GM12865 (cell line): ENCODE measurements at places on chromosomes 16 and 17.

GRCh38 chr17:76309461-76309860 lies 1.4 kb upstream of the QRICH2 start:
- DNase-seq: no peak

- no peak for DNase-seq
These were observed 968 bp downstream of the RIPOR1 start for GRCh38 chr16:67529582-67530012.

DNA sequence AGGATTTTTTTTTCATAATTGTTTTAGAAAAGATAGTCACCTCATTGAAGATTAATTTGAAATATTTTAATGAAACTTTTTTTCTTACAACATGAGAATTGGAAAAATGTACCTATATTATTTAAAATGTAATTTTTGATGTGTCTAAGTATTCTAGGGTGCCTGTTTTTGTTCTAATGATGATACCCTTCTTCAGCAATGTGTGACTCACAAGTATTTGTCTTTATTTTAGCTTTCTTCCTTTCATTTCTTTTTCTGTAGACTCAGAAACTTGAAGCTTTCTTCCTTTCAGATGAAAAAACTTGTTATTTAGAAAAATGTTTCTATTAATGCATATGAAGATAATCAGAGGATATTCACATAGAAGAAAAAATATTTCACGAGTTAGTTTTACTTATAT lies 231.8 kb downstream of the BCAS3 start:
- no peak for DNase-seq

GRCh38 chr17:47204722-47205418 lies 4.3 kb upstream of the MYL4 start:
- peak; percentile 76 for DNase-seq

- DNase-seq: no peak
These were observed 3.9 kb downstream of the PAQR4 start for GRCh38 chr16:2973093-2973492.

- peak; percentile 82 for DNase-seq
These were observed 42.8 kb upstream of the GSE1 start for GRCh38 chr16:85570213-85570734.

DNA sequence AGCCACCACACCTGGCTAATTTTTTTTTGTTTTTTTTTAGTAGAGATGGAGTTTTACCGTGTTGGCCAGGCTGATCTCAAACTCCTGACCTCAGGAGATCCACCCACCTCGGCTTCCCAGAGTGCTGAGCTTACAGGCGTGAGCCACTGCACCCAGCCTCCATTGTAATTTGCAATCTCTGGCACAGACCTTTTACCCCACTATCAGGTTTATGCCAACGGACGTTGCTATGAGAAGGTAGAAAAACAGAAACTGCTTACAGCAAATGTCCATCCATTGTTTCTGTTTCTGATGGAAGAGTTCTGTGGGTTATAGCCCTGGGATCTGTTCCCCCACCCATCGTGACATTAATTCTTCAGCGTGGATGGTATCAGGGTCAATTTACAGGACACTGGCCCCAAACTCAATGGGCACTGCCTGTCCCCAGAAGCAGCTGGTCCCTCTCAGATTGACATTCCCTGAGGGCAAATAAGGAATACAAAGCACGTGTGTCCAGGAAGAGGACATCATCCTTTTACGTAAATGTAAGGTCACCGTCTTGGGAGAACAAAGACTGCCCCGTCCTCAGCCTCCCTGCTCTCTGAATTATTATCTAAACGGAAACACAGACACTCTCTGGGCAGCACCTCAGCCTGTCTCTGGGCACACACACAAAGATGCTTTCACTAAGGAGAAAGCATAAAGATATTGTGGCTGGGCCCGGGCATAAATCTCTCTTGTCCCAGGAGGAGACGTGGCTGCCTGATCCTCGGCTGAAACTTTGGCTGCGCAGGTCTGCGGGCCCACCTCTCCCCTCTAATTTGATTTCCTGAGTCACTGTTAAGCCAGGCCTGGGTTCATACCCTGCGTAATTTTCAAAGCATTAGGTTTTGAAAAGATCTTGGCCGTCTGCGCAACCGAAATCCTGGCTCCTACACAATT lies 5.2 kb downstream of the KCNG4 start:
- no peak for DNase-seq

- DNase-seq: no peak
These were observed 14.2 kb upstream of the SLC6A2 start for GRCh38 chr16:55641430-55642056.

DNA sequence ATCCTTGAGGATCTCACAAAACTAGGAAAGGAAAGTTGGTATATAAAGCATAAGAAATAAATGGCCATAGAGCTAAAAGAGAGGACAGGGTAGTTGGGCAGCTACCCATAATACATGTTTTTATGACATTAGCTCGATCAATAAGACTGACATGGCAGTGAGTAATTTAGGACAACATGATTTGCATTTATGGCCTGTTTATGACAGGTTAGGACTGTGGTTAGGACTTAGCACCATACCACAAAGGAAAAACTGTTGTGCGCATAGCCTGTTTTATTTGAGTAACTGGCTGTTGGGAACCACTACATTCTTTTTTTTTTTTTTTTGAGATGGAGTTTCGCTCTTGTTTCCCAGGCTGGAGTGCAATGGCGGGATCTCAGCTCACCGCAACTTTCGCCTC lies 18.0 kb upstream of the TRIM37 start:
- DNase-seq: peak; percentile 79

- DNase-seq: no peak
These were observed 33.3 kb downstream of the CIBAR2 start for GRCh38 chr16:85078952-85079351.

DNA sequence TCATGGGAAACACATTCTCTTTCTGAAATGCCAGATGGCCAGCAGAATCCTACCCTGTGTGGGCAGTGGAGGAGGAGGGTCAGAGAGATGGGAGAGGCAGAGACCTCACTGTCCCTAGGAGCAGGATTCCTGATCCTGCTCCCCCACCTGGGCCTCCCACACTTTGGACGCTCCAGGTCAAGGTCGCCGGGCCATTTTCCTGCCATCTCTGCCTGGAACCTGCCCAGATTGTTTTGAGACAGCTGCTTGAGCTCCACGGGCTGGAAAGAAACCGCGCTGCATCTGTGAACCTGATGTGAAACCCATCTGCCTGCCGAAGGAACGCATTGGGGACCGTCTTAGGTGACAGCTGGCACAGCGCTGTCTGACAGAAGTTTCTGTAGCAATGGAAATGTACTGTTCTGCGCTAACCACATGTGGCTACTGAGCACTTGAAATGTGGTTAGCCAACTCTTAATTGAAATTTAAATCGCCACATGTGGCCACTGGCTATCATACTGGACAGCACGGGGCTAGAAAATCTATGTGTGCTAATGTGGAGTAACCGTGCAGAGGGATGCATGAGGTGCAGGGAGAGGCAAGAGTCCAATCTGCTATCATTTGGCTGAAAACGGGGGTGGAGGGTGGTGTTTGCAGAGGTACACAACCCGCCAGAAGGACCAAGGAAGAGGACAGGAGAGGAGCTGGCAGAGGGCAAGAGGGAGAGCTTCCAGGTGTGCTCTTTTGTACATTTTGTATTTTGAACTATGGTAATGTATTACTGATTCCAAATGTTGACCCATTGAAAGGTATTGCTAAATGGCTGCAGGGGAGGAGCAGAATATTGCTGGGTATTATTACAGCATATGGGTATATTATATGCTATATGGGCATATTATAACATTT lies 15.4 kb upstream of the NUBP1 start:
- DNase-seq: peak; percentile 65

GRCh38 chr16:85221771-85222154 lies 109.5 kb upstream of the CIBAR2 start:
- no peak for DNase-seq

DNA sequence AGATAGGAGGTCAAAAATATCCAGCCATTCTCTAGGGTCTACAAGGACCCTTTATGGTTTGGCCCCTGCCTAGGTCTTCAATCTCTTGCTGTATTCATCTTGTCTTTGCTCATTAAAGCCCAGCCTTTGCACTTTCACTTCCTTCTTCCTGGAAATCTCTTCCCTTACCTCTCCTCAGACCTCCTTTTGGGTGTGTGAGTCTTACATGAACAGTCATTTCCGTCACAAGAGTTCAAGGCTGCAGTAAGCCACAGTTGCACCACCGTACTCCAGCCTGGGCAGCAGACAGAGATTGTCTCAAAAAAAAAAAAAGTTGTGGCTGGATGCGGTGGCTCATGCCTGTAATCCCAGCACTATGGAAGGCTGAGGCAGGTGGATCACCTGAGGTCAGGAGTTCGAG lies 6.0 kb upstream of the ATP1B2 start:
- DNase-seq: peak; percentile 21

GRCh38 chr17:58630883-58631522 lies 60.8 kb downstream of the TEX14 start:
- peak; percentile 97 for DNase-seq

DNA sequence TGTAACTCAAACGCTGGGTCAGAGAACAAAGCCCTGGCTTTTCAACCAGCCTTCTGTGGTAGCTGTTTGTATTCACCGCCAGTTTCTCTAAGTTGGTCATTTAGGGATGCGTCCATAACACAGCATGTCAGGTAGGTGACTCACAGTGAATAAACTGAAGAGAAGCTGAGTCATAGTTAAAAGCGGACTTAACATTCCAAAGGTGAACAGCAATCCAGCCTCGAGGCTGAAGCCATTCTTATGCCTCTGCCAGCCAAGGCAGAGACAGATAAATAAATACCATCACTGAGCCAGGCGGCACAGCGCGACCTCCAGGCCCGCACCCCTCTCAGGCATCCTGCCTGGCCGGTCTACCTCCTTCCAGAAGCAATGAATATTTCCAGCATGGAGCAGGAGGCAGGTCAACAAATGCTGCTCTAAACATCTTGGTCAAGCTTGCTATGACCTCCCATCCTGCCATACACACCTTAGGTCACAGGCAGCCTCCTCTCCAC lies 12.4 kb upstream of the CACNG4 start:
- no peak for DNase-seq

GRCh38 chr17:57447990-57448758 lies 191.9 kb downstream of the MSI2 start:
- no peak for DNase-seq

- peak; percentile 37 for DNase-seq
These were observed 9.4 kb downstream of the GLIS2 start for GRCh38 chr16:4325253-4325758.

DNA sequence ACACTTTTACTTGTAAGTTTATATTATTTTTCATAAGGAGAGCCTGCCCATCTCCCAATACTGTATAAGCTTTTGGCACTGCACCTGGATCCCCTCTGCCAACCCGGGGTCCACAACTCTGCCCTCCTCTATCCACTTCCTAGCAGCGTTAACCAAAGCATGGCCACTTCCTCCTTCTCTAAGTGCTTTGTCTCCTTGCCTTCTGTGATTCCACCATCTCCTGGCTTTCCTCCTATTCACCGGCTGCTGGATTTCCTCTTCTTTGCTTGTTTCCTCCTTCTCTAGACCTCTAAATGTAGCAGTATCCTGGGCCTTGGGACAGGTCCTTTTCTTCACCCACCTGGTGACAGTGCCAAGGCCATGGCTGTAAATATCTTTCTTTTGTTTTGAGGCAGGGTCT lies 20.0 kb upstream of the WFIKKN2 start:
- no peak for DNase-seq

- DNase-seq: no peak
These were observed 28.2 kb downstream of the AXIN2 start for GRCh38 chr17:65533056-65533745.

- DNase-seq: no peak
These were observed 209.9 kb downstream of the PRKCB start for GRCh38 chr16:24045641-24046040.

GRCh38 chr16:87856791-87857228 lies 12.5 kb downstream of the SLC7A5 start:
- DNase-seq: no peak

GRCh38 chr16:82384949-82385348 lies 214.9 kb upstream of the MPHOSPH6 start:
- peak; percentile 20 for DNase-seq

DNA sequence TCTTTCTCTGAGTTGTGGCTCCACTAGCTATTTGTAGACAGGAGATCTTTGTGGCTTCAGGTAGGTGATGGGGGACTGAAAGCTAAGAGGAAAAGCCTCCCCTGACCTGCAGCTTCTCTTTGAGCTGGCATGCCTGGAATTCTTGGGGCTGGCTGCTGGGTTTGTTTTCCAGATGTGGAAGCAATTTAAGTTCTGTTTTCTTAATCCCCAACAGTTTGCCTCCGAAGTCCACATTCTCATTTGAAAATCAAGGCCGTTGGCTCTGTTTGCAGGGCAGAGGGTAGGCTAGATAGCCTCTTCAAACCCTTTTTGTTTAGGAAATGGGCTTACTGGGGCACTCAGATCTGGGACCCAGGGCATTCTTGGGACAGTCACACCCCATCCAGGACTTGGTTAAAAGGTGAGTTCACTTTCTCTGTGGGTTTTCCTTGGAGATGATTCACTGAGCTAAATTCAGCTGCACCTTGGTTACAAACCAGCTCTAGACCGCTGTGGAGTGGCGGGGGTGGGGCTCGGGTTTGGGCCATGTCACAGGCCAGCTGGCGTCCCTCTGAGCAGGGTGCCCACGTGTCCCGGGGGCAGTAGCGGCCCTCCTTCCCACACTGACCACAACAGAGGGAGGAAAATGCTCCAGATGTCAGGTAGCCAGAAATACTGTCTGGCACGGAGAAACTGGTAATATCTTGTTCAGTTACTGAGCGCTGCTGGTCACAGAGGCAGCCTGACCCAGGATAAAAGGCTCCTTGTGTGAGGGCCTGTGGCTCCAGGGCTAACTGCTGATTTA lies 108.5 kb downstream of the RAB11FIP4 start:
- no peak for DNase-seq

DNA sequence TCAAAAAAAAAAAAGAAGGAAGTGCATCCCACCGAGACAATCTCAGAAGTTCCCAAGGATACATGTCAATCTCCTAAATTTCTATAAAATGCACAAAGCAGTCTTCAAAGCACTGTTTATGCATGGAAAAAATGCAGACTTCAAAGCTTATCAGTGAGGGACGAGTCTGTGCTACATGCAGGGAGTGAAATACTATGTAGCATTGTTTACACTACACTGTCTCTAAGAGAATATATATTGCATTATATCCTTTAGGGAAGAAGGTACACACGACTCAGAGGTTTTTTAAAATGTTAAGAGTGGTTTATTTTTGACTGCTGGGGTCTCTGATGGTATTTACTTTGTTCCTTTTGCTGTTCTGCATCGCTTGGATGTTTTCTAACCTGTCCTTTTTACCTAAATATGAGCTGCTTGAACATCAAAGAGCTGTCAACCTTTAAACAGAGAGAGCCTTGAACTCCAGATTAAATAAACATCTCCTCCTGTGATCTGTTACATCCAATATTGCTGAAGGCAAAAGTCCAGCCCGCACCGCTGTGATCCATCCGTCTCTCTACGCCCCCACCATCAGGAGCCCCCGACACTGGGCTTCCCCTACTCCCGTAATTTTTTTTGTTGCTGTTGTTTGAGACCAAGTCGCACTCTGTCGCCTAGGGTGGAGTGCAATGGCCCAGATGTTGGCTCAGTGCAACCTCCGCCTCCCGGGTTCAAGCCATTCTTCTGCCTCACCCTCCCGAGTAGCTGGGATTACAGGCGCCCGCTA lies 1.4 kb downstream of the FBXO31 start:
- DNase-seq: no peak

GRCh38 chr17:732067-732901 lies at the start of gene TLCD3A:
Gene TLCD3A (plus strand): TSS chr17:732596. CDS start chr17:732648, 52 bp downstream.
- DNase-seq: peak; percentile 58

GRCh38 chr17:30173649-30174048 lies 57.0 kb downstream of the NSRP1 start:
- DNase-seq: peak; percentile 75

GRCh38 chr17:19238167-19238505 lies 970 bp downstream of the EPN2 start:
- DNase-seq: no peak
